Transverse colon (tissue), 4 donors: ENCODE measurements at places on chromosomes 3 and 15.

DNA sequence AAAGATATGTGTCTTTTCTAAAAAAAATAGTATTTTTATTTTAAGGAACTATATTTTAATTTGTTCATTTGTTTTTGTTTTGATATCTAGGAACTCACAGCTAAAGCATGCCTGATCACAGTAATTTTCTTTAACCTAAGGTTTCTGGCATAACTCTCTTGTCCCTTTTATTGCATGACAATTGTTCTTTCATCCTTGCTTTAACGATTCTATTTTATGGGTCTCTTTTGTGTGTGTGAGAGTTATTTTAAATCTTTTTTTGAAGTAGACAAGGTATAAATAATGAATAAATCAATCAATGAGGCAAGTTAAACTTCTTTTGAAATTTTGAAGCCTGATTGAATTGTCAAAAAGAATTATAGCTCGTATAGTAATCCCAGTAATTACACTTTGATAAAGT is 747.8 kb upstream of the GOLIM4 start:
- DNase-seq = no peak

GRCh38 chr3:184373422-184373821 is 4.6 kb downstream of the THPO start:
- DNase-seq = no peak

GRCh38 chr3:120636795-120637401 is 40.8 kb downstream of the NDUFB4 start:
- DNase-seq = no peak

DNA sequence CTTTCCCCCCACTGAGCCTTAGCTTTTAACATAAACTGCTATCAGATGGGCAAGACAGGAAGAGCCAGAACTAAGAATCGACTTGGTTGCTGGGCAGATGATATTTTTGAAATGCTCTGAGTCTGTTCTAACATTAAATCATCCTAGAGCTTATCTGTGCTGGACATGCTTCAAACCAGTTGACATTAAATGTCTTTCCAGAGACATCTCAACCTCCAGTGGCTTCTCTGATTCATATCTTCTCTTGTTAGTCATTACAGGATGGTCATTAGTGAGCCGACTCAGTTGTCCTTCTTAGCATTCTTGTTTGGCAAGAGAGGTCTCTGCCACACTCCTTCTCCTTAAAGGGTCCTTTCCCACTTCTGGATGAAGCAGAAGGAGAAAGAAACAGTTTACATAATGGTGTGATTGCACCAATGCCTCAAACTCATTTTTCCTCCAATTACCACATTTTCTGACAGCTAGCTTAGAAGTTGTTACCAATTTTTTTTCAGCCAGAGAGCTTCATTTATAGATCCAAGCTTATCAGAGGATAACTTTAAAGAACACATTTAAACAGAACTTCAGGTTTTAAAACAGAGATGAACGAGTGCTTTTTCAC is 21.7 kb upstream of the SYN2 start:
- DNase-seq = no peak

GRCh38 chr3:58021072-58021959 is 13.1 kb downstream of the FLNB start:
- DNase-seq = no peak

GRCh38 chr15:66702035-66702786 is at the start of gene SMAD6:
SMAD6 (plus strand) TSS chr15:66702236; CDS start chr15:66703259, 1,023 bp downstream.
- peak; percentile 94 for DNase-seq

GRCh38 chr3:89570465-89570864 is 463.0 kb downstream of the EPHA3 start:
- DNase-seq = no peak

DNA sequence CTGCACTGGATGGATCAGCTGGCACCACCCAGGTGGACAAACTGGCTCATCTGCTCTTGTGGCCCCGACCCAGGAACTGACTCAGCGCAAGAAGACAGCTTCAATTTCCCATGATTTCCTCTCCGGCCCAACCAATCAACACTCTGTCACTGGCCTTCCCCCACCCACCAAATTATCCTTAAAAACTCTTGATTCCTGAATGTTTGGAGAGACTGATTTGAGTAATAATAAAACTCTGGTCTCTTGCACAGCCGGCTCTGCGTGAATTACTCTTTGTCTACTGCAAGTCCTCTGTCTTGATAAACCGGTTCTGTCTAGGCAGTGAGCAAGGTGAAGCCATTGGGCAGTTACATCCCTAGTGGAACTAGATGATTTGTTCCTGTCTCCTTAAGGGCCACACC is 16.1 kb downstream of the BDH1 start:
- DNase-seq = peak; percentile 74

GRCh38 chr15:57463360-57463759 is 87.1 kb downstream of the CGNL1 start:
- no peak for DNase-seq

DNA sequence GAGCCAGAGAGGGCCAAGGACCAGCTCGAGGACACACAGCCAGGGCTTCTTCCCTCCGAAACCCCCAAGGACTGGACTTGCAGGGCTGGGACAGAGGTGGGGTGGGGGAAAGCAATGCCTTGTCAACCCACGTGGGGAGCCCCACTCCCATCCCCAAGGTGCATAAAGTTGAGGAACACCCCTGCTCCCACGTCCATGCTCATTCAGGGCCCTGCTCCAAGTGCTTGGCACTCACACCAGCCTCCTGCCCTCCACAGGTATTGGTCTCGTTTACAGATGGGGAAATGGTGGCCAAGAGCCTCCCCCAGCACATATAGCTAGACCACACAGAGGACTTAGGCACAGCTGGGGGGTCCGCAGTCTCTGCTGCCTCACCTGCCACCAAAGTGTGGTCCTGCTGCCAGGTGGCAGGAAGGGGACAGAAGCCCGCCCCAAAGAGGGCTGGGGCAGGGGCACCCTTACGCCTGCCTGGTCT is 50.5 kb upstream of the CSPG4 start:
- DNase-seq = no peak

DNA sequence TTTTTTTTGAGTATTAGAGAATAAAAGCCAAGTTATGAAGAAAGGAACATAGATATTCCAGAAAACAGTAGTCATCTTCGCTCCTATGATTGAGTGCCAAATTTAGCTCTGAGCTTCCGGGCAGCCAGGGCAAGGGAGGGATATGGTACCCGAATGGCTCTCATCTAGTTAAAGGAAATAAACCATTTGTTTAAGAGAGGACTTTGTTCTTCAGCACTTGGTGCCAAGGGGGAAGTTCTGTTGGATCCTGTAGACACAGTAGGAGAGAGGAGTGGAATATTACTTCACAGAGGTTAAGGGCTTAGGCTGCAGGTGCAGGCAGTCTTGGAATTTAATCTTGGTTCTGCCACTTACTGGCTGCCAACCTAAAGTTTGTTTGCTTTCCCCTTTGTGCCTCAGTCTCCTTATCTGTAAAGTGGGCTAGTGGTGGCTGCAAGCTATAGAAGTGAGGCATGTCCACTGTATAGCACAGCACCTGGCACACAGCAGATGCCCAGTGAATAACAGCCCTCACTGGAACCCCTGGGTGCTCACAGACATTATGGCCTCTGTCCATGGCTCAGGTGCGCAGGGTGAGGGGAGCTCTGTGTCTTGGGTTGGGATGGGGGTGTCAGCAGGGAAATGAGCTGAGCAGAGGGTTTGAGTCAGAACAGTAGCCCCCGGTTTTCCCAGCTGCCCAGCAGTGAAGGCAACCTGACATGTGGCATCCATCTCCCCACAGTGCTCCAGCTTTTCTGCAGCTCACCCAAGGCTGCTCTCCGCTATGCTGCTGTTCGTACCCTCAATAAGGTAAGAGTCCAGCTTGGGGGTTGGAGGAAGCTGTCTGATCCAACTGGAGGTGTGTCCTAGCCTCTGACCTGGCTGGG is 10.4 kb downstream of the COPG1 start:
- peak; percentile 39 for DNase-seq

DNA sequence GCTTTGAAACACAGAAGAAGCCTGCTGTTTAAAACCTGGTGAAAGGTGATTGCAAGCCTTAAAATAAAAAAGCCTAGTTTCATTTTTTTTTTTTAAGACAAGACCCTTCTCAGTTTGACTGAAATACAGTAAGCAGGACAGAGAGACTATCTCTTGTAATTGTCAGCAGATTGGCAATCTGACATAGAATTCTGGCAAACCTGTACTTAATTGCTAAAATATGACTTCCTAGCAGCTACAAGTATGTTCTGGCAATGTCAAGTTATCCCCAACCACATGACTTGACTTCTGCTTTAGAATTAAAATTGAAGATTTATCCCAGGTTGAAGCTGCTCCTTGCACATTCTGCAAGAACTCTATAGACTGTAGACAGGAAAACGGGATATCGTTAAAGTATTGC is 232.8 kb upstream of the NR2F2 start:
- no peak for DNase-seq

DNA sequence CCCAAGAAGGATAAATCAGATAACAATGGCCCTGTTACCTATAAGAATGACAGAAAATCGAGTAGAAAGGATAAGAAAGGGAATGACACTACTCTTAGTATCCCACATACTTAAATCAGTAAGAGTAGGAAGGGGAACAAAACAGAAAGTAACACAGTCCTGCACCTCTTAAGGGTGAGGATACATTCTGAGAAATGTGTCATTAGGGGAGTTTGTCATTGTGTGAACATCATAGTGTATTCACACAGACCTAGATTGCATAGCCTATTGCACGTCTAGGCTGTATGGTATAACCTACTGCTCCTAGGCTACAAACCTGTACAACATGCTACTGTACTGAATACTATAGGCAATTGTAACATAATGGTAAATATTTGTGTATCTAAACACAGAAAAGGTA is 142.6 kb downstream of the PLCH1 start:
- no peak for DNase-seq
